ENCODE measurements at places on chromosomes 12 and 14.

GRCh38 chr14:59918824-59919569, 947 bp upstream of the LRRC9 start:
- DNase-seq: no peak

- no peak for DNase-seq
Measured at GRCh38 chr12:72610342-72610741, 338.2 kb downstream of the TRHDE start.

DNA sequence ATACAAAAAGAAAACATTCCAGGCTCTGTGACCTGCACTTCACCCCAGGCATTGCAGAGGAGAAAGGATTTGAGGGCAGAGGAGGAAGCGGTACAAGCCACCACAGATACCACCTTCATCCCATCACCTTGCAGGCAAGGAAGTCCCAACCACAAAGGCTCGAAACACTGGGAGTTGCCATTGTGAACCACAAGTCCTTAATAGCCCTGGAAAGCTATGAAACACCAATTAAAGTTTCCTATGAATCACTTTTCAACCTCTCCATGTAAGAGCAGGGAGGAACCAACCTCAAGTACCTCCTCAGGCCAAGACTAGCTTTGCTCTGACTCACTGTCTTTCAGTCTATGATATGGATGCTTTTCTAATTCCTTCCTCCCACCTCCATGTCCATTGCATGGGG, 27.0 kb downstream of the MAP3K9 start:
- no peak for DNase-seq

DNA sequence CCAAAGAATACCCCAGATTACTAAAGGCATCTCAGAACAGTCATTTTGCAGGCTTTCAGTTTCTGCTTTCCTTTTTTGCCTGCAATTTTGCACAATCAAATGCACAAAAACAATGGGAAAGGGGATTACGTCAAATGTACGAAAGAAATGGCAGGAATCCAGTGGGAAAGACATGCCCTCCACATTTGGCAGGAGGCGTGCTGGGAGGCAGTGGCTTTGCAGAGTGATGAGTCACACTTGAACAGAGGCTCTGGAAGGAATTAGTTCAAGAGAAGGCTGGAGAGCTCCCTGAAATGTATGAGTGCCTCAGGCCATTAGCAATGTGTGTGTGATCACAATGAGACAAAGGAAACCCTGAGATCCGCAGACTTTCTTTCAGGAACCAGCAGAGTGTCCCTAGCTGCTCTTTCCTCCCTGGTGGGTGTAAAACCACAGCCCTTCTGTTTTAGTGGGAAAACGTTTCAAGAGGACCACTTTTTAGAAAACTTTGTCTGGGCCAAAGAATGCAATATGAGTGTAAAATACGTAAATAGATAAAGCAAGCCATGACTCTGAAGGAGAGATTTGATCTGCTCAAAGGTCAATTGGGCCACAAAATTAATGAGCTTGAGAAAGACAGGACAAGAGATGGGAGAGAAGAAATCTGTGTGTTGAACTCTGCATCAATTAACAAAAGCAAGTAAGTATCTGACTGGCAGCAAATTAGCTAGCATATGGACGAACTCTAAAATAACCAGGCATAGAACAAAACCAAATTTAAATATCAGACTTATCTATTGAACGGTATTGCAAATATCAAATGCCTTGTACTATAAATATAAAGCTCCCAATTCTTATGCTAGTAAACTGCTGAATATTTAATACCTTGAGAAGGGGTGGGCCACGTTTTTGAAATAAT, 155.4 kb upstream of the PDE3A start:
- DNase-seq: peak; percentile 69

GRCh38 chr14:104974665-104975390, 3.3 kb downstream of the AHNAK2 start:
- DNase-seq: no peak

DNA sequence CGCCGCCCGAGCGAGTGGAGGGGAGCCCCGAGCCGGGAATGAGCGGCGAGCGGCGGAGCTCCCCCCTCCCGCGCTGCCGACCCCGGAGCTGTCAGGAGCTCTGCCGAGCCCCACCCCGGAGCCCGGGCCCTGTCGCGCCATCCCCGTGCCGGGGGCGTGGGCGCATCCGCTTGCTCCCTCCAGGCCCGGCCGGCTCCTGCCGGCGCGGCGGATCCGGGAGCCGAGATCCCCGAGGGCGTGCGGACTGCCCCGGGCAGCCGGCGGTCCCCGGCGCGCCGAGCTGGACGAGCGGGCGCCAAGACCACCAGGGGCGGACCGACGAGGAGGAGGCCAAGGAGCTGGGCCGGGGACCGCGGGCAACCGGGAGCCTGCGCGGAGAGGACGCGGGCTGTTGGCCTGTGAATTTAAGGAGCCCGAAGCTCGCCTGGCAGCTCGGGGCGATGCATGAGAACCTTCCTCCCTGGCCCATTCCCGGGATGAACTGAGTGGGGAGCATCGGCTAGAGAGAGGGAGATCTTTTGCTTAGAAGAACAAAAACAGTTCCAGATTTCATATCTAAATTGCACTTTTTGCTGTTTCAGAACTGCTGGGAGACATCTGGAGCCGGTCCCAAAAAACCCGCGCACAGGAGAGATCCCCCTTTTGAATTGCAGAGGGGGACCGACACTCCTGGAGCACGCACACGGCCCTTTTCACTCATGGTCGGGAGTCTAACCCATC, 2.0 kb downstream of the PTHLH start:
- DNase-seq: no peak

DNA sequence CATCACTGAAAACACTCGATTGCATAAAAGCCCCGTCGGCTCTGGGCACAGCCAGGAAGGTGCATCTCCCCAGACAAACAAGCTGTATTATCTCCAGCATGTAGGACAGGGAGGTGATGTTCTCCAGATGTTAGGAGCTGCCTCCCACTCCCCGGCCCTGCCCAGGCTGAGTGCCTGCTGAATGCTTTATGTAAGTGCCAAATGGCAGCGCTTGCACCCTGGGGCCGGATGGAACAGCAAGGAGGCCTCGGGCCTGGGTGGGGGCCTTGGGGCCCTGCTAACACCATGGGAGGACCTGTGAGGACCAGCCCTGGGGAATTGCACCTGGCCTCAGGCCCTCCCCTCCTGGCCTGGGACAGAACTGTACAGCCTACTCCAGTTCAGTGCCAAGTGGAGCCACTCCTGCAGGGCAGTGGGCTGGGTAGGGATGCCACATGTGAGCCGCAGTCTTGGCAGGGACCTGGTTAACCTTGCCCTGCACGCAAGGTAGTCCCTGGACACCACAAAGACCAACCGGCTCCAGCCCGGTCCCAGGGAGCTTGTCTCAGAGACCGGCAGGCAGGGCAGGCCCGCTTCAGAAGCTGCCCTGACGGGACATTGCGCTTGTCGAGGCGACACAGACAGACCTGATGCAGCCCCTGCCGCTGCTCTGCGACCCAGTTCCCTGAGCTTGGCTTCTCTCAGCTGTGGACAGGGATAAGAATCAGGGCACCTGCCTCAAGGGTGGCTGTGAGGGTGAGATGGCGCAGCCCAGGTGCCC, 35.3 kb upstream of the PPP1R13B start:
- DNase-seq: no peak

- peak; percentile 84 for DNase-seq
Measured at GRCh38 chr14:75720842-75721498, 59.9 kb downstream of the TTLL5 start.
